Astrocyte (in vitro differentiated cells and primary cell): ENCODE measurements at places on chromosomes 11 and 22. TPM values are rescaled to one million over a fixed set of nuclear protein-coding genes. Genes with fewer than 3 reads are reported as not detected.
A peak's percentile ranks its signal among the peaks of the same experiment; 100 is the strongest.

The CHST1 gene
- total RNA-seq = 2.6 and 3.0 TPM in 2 replicates

The ASRGL1 gene
- 2.4 and 3.2 TPM in 2 replicates for total RNA-seq

The TPH1 gene
- total RNA-seq = 0.24 and 0.32 TPM in 2 replicates

- no peaks in the 10 kb centered on the region for H3K36me3 ChIP-seq
- DNase-seq = peak; percentile 64
- H3K4me3 ChIP-seq = peak overlapping the region; percentile 40
These were observed 44.3 kb downstream of the NNMT start for GRCh38 chr11:114340311-114341131.

DNA sequence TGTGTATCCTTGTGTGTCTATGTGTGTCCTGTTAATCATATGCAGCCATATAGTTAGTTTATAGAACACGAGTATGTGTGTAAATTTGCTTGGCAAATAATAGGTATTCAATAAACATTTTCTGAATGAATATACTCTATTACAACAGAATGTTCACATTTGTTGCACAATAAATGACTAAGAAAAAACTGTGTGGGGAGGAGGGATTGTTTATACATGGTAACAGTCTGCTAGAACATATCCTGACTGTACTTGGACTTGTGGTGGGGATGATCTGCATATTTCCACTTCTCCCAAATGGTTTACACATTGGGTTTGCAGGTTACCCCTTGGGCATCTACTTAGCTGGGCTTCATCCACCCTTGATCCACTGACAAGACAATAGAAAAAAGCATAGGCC lies 194.6 kb downstream of the INSC start:
- H3K36me3 ChIP-seq = no peaks in the 10 kb centered on the region
- H3K4me1 ChIP-seq = no peaks in the 10 kb centered on the region
- H3K27ac ChIP-seq = no peak overlapping the region

GRCh38 chr11:4672470-4672869 lies 25.2 kb downstream of the OR51E2 start:
- H3K27me3 ChIP-seq = no peaks in the 10 kb centered on the region
- no peaks in the 10 kb centered on the region for H3K36me3 ChIP-seq
- DNase-seq = peak; percentile 16

- H3K27me3 ChIP-seq = peaks cover 12% of the 10 kb centered on the region
- H3K4me1 ChIP-seq = peaks cover 7% of the 10 kb centered on the region
- no peak overlapping the region for H3K27ac ChIP-seq
- peak overlapping the region; percentile 59 for H3K4me3 ChIP-seq
These were observed 471 bp downstream of the ARVCF start for GRCh38 chr22:20015971-20016733.
